Psoas muscle (tissue), 8 donors: ENCODE measurements at places on chromosomes 7 and 10. TPM values are rescaled to one million over a fixed set of nuclear protein-coding genes. Genes with fewer than 3 reads are reported as not detected.
A peak's percentile ranks its signal among the peaks of the same experiment; 100 is the strongest.

- DNase-seq, result no peak
Measured at GRCh38 chr7:77866786-77867536, 68.4 kb downstream of the PHTF2 start.

DNA sequence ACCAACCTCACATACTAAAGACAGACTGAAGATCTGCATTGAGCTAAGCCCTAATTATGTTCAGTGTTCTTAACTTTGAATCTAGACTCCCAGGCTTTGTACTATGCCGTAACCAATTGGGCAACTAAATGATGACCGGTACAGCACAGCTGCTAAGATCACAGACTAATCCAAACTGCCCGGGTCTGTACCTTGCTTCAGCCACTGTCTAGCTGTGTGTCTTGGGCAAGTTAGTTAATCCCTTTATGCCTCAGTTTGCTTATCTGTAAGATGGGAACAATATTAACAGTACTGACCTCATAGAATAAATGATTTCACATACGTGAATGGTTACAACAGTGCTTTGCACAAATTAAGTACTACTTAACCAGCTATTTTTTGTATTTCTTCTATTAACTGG, 205.8 kb upstream of the NFE2L3 start:
- no peak for DNase-seq

GRCh38 chr7:80823057-80823456, 95.8 kb downstream of the SEMA3C start:
- DNase-seq, result no peak

GRCh38 chr7:82257118-82257695, 186.4 kb downstream of the CACNA2D1 start:
- DNase-seq, result no peak

DNA sequence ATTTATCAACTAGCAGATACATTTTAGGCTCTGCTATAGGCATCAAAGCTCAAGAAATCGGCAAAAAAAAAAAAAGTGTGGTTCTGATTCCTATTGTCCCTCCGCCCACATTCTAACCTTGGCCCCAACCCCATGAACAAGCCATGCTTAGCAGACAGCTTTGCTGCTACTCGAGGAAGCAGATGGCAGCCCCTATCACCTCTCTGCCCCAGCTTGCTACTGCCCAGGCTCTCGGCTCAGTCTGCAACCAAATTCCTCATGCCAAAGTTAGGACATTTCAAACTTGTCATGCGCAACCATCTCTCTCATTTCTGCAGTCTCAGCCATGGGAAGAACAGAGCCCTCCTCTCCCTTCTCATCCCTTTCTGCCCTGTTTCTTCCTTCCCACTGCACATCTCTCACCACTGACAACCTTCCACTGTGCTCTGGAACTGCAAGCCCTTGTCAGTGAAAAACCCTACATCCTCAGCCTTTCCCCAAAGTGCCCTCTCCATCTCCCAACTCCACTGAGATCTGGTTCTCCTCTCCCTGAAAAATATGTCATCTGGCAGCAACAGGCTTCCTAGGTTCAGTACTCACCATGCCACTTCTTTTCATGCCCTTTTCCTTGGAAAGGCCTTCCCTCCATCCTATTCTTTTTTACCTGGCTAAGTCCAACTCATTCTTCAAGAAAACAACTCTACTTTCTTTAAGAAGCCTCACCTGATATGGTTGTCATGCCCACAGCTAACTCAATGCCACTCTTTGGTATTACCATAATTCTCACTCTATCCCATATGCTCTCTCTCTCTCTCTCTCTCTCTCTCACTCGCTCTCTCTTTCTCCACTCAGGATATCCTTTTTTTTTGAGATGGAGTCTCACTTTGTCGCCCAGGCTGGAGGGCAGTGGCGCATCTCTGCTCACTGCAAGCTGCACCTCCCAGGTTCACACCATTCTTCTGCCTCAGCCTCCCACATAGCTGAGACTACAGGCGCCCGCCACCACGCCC, 60.1 kb upstream of the FHIP2A start:
- DNase-seq, result no peak

DNA sequence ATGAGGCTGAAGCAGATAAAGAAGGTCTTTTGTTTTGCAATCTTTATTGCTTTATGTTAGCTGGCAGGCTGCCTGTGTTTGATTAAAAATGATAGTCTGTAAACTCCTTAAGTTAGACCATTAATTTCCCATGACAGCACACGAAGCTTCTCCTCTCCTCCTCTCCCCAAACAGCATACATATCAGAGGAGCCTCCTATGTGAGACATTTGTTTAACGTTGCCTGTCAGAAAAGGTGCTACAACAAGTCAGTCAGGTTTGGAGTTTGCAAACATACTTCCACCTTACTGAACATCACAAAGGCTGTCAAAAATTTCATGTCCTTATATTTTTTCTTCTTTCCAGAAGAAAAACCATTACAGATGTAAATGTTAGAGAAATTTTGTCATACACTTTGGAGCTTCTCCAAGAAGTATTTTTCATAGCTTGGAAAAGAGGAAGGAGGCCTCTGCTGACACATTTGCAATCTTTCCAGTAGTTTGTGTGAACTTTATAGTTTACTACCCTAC, 393.1 kb downstream of the EXOC4 start:
- DNase-seq, result no peak

DNA sequence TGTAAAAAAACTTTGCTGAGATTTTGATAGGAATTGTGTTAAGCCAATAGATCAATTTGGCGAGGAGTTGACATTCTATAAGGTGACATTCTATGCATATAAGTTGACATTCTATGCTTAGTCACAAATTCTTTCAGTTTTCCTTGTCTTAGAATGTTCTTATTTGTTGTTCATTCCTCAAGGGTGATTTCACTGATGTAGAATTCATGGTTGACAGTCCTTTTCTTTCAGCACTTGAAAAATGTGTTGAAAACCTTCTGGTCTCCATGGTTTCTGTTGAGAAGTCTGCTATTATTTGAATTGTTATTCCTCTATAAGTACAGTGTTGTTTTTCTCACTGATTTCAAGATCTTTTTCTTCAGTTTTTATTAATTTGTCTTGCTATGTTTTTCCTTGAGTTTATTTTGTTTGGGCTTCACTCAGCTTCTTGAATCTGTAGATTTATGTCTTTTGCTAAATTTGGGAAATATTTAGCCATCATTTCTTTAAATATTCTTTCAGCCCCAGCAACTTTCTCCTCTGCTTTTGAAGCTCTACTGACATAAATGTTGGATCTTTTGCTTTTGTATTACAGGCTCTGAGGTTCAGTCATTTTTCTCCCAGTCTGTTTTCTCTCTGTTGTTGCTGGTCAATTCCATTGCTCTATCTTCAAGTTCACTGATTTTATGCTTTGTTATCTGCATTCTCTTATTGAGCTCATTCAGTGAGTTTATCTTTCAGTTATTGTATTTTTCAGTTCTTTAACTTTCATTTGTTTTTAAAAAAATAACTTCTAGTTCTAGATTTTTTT, 154.9 kb downstream of the SDK1 start:
- no peak for DNase-seq

The CYP26C1 gene
- total RNA-seq, result not detected

- DNase-seq, result no peak
Measured at GRCh38 chr7:95097291-95097690, 189.9 kb downstream of the PPP1R9A start.

GRCh38 chr10:108250936-108251620, 1086.6 kb upstream of the SORCS1 start:
- no peak for DNase-seq

The ANKRD1 gene
- total RNA-seq, result 2,218 TPM

- peak; percentile 91 for DNase-seq
Measured at GRCh38 chr10:72334825-72335393, 19.8 kb downstream of the DNAJB12 start.

DNA sequence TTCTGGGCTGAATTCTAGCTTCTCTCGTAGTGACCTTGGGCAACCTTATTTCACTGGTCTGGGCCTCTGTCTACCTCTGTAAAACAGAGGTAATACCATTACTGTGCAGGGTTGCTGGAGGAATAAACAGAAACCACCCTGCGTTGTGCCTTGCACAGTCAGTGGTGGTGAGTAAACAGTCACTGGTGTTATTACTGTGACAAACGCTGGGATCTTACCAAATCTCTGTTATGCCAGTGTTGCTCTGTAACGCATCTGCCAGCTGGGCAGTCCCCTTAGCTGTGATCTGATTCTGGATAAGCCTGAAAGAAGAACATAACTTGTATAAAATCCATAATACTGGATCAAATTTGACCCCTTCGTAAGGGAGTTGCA, 49.4 kb downstream of the NOD1 start:
- no peak for DNase-seq

The RHOBTB1 gene
- 37.8 TPM for total RNA-seq

DNA sequence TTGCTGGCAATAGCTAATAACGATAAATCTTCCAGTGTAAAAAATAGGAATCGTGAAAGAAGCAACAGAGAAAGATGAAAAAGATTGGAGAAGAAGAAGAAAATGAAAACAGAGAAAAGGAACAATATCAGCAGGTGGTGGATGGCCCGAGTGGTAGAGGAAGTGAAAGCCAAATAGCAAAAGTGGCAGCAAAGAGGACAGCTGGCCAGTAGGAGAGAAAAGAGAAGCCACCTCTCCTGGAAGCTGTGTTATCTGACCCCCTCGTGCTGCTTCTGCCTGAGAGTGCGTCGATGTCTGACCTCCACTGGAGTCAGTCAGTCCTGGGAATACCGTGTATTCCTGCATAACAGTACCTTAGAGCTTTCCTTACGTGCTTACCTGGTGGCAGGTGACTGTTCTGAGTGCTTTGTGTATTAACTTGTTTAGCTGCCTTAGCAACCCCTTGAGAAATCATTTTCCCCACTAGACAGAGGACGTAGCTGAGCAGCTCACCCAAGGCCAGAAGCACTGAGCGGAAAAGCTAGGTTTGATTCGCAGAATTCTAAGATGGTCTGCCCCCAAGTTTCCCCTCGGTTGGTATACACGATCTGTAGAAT, 88.3 kb downstream of the CHN2 start:
- DNase-seq, result no peak

- no peak for DNase-seq
Measured at GRCh38 chr7:105723572-105723971, 142.3 kb upstream of the EFCAB10 start.

- no peak for DNase-seq
Measured at GRCh38 chr10:97948822-97949221, 81.6 kb downstream of the CRTAC1 start.

The MCM10 gene
- 0.83 TPM for total RNA-seq

DNA sequence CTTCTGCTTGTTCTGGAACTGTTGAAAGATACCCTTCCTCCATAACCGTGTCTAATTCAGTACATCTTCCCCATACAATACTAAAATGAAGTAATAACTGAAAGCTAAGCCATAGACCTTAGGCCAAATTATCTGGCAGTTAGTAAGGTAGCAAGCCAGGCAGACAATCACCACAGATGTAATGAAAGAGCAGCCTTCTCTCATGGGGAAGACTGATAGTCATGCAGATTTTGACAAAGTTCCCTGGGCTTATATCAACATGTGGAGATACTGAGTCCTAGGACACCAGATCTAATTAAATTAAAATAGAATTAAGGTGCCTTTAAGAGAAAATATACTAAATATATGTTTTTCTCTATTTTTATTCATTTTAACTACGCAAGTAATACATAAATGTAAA, 61.5 kb downstream of the PON1 start:
- no peak for DNase-seq

The THAP5 gene
- total RNA-seq, result 23.1 TPM

GRCh38 chr10:86200867-86201266, 165.7 kb downstream of the GRID1 start:
- no peak for DNase-seq

- no peak for DNase-seq
Measured at GRCh38 chr10:116000151-116000842, 272.7 kb downstream of the GFRA1 start.

DNA sequence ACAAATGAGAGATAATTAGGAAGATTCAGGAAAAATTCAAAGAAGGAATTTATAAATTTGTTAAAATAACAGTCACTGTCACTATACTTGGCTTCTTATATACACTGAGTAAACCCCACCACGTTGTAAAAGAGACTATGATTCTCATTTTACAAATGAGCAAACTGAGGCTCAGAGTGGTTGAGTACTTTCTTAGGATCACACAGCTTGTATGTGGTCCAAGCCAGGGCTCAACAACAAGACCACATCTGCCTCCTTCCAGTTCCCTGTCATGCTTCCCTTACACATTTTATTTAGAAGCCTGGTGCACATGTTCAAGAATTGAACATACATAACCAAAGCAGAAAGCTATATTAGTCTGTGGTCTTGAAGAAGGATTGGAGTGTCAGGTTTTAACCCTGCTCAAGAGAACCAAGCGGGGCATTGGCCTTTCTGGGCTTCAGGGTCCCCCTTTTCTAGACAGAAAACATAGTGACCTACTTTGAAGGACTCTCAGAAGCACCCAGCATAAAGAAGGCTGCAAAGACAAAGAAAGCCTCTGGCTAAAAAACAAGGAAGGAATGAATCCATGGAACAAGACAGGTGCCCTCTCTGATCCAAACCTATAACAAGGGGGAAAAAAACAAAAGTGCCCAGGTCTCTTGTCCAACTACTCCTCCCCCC, 846 bp downstream of the MRLN start:
- DNase-seq, result no peak

- no peak for DNase-seq
Measured at GRCh38 chr7:128351296-128352152, 7.8 kb upstream of the RBM28 start.

DNA sequence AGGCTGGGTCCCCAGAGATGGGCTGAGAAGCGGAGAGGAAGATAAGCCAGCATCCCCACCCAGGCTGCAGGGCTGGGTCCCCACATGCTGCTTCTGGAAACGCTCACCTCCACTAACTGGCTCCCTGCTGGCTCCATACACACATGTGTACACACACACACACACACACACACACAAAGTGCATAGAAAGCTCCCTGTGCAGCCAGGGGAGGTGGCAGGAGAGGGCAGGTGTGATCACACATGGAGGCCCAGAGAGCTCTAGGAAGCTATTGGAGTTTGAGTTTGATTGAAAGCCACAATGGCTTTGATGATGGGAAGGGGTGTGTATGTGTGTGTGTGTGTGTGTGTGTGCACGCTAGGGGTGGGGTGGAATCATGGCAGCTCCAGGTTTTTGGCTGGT, 29.3 kb downstream of the CXCL12 start:
- no peak for DNase-seq

DNA sequence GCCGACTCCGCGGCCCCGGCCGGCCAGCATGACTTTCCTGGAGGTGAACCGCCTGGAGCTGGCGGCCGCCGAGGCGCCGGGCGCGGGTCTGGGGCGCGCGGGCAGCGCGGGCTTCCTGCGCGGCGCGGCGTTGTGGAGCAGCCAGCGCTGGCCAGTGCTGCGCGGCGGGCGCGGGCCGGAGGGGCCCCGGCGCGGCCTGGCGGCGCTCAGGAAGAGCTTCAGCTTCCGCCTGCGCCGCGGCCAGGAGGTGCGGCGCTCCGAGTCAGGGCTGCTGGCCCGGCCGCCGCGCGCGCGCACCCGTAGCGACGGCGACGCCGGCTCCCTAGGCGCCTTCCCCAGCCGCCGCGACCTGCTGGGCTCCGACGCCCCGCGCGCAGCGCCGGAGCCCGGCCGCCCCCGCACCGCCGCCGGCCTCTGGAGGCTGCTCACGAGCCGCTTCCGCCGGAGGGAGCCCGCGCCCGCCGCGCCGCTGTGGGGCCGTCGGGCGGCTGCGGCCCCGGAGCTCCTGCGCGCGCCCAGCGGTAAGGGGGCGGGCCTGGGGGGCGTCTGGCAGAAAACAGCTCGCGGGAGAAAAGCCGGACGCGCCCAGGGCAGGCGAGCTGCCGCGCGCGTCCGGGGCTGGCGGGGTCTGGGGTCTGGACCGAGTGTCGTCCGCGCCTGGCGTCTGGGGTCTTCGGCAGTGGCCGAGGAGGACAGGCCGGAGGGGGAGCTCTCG, 29.0 kb downstream of the AGAP3 start:
- no peak for DNase-seq

- no peak for DNase-seq
Measured at GRCh38 chr7:39132306-39132705, 154.6 kb downstream of the POU6F2 start.

- DNase-seq, result no peak
Measured at GRCh38 chr7:41331194-41331593, 371.7 kb downstream of the INHBA start.

GRCh38 chr7:1758028-1758858, 88.2 kb downstream of the ELFN1 start:
- peak; percentile 76 for DNase-seq
